ENCODE measurements at places on chromosomes 5 and 9.

GRCh38 chr9:126459126-126459525 lies 132.5 kb downstream of the MVB12B start:
- DNase-seq: no peak

DNA sequence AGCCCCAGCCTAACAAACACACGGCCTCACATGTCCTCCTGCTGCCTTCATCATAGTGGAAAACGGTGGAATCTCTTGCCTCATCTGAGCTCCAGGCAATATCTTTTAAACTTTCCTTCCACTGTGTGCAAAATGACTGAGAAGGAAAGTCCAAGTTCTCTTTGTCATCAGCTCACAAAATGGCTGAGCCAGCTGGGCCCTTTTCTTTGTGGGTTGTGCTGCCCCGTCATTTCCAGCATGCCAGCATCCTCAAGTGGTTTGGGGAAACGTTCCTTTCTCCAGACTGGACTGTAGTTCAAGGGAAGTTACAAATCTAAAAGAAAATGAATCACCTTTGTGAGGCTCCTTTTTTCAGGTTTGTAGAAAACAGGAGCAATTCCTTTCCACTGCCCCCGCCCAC lies 171.1 kb upstream of the FSTL4 start:
- DNase-seq: no peak

- DNase-seq: peak; percentile 69
Measured at GRCh38 chr9:33166231-33167083, 679 bp downstream of the B4GALT1 start.

GRCh38 chr5:620586-621180 lies 8.5 kb downstream of the CEP72 start:
- DNase-seq: no peak

DNA sequence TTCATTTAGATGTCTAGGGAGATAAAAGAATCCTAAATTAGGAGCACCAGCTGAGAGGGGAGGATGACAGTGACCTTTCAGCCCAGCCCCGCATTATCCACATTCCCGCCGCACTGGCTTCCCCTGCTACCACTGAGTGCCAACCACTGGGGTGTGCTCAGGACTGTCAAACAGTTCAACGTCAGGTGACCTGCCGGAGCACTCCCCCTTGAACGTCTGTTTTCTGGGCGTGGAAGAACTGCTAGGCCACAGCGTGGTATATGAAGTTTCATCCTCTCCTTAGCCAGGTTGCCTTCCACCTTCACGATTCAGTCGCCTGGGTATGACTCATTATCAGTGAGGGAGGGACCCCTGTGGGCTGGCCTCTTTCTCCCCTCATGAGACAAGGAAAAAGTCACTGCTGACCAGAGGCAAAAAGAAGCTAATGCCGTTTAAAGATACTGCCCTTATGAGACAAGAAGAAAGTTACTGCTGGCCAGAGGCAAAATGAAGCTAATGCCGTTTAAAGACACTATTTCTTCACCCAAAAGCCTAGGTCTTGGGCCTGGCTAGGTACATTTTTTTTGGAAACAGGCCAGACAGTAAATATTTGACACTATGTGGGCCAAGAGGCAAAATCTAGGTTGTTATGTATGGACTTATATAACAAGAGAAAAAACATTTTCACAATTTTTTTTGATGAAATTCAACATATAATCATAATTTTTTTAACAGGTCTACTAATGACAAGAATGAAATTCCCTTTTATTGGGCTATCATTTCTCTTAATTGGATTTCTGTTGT lies 4.6 kb downstream of the NMRK1 start:
- no peak for DNase-seq

DNA sequence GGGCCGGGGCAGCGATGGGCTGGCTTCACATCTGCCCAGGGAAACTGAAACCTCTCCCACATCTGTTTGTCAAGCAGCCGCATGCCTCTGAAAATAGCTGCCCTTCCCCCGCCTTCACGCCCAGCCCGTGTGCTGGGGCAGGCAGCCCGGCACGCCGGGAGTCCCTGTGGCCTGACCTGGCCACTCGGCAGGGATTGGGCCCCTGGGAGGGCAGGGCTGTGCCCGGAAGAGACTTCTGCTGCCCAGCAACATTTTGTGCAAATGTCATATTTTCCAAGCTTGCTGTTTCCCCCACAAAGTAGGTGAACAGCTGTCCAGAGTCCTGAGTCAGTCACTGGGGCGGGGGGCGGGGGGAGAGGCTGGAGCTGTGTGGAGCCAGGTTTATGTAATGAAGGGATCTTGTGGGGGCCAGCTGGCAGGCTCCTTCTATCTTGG lies 8.2 kb downstream of the COL27A1 start:
- peak; percentile 78 for DNase-seq

GRCh38 chr5:153775923-153776322 lies 262.8 kb downstream of the FAM114A2 start:
- no peak for DNase-seq

- DNase-seq: no peak
Measured at GRCh38 chr9:20618361-20618802, 3.9 kb downstream of the MLLT3 start.

DNA sequence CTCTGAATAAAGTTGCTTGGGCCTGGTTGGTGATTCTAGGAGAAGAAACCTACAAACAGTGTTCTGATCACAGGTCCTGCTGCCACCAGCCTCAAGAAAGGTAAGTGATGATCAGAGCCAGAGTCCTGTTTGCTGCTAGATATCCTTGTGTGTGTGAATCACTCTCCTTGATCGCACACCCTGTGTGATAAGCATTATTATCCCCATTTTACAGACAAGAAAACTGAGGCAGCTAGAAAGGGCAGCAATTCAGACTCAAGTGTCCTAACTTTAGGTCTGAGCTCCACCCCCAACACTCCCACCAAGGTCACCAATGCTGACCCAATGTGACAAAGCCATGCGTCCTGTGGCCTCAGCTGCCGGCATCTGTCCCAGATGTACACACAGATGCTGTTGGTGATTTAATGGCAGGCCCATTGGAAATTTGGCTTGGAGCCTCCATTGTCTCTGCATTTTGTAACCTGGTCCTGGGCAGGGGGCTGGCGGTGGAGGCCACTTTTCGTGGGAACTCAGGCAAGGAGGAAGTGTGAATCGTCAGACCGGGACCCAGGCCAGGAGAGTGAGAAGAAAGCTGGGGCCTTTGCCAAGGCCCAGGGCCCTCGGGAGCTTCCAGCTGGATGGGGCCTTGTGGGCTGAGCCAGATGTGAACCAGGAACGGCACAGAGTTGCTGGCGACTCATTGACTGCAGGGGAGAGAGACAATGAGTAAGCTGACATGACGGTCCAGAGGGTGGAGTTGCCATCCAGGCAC lies 29.8 kb upstream of the GGTA1 start:
- peak; percentile 96 for DNase-seq

- no peak for DNase-seq
Measured at GRCh38 chr9:107970726-107971125, 481.2 kb upstream of the KLF4 start.

DNA sequence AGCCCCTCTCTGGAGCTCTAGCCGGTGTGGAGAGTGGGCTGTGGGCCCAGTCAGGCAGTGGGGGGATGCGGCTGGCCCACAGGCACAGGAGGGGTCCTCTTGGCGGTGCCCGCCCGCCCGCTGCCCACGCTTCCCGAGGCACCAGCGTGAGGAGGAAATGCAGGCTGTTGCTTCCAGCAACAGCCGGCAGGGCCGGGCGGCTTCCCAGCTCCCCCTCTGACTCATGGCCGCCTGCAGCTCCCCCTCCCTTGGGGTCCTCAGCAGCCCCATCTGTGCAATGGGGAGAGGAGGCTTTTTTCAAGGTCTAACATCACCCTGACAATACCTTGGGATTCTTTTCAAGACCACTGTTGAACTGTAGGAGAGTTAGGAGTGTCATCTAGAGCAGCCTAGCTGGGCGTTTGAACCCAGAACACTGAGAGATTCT lies 10.4 kb downstream of the CXXC5 start:
- peak; percentile 79 for DNase-seq
